MV-4-11 (cell line): ENCODE measurements at places on chromosomes 12 and 14.
A peak's percentile ranks its signal among the peaks of the same experiment; 100 is the strongest.

GRCh38 chr12:26062566-26062965 is 62.3 kb downstream of the BHLHE41 start:
- no peak for DNase-seq

GRCh38 chr14:37232907-37233481 is 35.3 kb downstream of the MIPOL1 start:
- peak; percentile 35 for DNase-seq

- DNase-seq: no peak
These were observed 17.2 kb upstream of the ZNF140 start for GRCh38 chr12:133063556-133063955.

DNA sequence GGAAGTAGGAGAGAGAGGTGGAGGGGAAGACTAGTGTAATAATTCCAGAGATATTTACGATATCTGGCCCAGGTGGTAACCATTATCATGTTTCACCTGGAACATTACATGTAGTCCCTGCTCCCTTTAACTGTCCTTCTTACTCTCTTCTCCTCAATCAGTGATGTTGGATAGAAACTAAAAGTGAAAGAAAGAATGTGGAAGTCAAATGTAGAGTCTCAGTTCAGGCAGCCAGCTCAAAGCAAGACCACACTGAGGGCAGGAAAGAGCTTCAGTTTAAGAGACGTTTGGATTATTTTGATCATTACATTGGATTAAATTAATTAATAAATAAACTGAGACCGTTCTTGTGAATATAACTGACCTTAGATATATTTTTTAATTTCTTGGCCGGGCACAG is 594.4 kb downstream of the FLRT2 start:
- DNase-seq: peak; percentile 0

GRCh38 chr12:122975790-122976647 is 975 bp downstream of the OGFOD2 start:
- DNase-seq: no peak

DNA sequence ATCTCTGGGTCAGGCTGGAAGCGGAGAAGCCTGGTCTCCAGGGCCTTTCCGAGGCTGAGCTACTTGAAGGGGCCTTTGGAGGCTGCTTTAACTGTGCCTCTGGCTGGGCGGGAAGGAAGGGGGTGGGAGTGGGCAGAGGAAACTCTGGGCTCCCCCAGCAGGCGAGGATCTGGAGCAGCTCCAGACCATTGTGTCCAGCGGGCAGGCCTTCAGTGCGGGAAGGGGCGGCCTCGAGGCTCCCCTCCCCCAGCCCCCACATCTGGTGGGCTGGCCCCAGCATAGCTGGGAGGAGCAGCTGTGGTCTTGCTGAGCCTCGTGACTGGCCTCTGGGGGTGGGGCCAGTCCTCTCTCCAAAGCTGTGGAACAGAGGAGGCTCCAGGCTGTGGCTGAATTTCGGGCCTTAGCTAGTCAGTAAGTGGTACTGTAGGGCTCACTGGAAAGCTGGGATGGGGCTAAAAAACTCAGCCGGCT is 3.4 kb downstream of the TAMALIN start:
- DNase-seq: no peak

DNA sequence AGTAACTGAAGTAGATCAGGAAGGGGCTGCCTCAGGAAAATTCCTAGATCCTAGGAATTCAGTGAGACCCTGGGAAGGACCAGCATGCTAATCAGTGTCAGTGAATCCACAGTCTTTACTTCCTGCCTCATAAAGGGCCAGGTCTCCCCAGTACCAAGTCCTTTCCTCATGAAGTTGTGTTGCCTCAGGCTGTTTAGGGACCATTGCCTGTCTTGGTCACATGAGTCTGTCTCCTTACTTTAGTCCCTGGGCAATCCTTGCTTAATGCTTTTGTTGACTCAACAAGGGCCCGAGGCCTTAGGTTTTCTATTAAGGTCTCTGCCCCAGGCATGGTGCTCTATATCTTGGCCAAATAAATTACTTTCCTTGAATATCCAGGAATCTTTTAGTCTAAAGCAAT is 16.1 kb upstream of the ATF1 start:
- no peak for DNase-seq

- no peak for DNase-seq
These were observed 142.6 kb upstream of the NCOR2 start for GRCh38 chr12:124709722-124710687.

GRCh38 chr12:42031847-42032564 is 112.7 kb downstream of the GXYLT1 start:
- DNase-seq: no peak

DNA sequence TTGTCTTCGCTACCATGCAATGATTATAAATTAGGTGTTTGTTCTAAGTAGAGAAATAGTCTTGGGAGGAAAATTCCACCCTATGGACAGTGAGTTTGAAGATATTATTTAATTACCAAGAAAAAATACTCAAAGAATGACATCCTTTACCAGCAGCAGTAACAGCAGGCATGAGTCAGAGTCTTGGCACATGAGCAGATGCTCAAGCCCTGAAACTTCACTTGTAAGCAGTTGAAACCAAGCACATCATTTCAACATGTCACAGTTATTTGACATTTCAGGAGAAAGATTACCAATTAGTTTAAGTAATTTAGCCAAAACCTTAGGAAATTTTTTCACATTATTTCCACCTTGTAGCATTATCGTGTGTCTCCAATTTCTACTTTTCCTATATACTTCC is 99.2 kb downstream of the C12orf50 start:
- peak; percentile 22 for DNase-seq

DNA sequence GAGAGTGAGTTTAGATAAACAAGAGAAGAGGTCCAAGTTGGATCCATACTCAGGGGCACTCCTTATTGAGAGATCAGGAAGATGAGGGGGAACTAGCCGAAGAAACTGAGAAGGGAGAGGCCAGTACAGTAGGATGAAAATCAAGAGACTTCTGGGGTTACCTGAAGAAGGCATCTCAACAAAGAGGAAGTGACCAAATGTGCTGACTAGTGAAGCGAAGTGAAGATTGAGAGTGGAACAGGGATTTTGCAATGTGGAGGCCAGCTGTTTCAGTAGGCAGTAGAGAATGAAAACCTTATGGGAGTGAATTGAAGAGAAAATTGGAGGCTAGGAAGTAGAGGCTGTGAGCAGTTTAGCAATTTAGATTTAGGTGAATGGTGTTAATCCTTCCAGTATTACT is 153.0 kb downstream of the SYNE2 start:
- DNase-seq: no peak

- DNase-seq: no peak
These were observed 185.8 kb upstream of the RMST start for GRCh38 chr12:97276661-97277429.

DNA sequence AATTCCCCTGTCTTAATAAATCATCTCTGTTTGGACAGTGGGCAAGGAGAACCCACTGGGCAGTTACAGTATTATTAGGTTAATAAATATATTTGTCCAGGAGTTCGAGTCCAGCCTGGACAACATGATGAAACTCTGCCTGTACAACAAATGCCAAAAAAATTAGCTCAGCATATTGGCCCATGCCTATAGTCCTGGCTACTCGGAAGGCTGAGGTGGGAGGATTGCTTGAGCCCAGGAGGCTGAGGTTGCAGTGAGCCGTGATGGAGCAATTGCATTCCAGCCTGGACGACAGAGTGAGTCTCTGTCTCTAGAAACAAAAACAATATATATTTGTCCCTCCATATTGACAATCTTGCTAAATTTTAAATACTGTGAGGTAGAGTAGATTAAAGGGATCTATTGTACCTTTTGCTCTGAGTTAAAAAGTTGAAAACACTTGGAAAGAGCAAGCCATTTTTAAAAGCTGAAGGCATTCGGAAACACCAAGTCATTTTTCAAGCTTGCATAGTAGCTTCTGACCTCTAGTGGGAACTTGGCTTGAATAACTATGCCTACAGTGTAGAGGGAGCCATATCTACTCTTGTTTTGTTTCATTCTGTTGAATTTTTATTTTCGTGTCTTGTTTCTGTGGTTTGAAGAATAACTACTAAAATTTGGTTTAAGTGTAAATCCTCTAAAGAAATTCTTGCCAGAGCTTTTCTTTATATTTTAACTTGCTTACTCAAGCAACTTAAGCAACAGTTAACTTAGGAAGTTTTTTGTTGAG is 14.6 kb upstream of the EEA1 start:
- peak; percentile 22 for DNase-seq

GRCh38 chr12:50625029-50625925 is 120.5 kb downstream of the DIP2B start:
- DNase-seq: peak; percentile 11

DNA sequence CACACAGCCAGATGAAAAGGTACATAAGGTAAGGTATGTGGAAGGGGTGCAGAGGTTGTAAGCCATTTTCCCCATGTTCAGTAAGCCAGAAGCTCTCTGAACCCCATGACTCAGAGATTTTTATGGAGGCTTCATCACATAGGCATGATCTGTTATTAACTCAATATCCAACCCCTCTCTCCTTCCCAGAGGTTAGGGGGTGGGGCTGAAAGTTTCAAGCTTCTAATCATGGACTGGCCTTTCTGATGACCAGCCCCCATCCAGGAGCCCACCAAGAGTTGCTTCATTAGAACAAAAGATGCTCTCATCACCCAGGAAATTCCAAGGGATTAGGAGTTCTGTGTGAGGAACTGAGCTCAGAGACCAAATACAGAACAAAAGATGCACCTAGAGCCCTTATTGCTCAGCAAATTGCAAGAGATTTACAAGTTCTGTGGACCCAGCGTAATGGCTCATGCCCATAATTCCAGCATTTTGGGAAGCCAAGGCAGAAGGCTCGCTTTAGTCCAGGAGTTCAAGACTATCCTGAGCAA is 103.2 kb upstream of the DAAM1 start:
- no peak for DNase-seq

GRCh38 chr14:24913021-24913420 is 136.9 kb downstream of the STXBP6 start:
- no peak for DNase-seq

GRCh38 chr14:98808494-98809407 is 463.2 kb downstream of the BCL11B start:
- DNase-seq: no peak

DNA sequence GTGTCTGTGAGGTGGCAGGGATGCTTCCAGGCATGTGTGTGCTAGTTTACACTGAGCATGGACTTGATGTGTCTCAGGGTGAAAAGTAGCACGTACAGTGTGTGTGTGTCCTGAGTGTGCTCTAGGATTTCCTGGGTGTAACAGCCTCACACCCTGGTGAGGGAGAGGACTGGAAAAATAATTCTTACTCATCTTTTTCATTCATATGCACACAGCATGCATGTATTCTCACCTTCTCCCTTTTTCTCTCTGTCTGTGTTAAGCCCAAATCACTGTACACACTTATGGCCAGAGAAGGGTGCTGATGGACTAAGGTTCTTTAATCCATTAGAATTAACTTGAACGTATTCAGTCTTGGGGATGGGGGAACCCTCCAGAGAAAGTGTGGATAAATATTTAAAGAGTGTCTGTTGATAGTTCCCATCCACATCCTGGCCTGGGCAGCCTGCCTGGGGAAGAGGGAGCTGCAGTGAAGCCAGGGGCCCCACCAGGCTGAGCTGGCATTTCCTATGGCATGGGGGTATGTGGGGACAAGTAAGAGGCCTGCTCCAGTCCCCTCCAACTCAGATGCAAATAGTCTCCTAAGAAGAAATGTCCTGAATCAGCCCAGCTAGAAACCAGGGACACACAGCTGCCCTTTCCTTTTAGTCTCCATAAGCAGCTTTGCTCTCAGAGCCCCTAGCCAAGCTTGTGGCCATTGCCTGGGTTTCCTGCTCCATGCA is 1.1 kb upstream of the HOXC8 start:
- DNase-seq: no peak

- peak; percentile 22 for DNase-seq
These were observed 59.4 kb downstream of the ZNF664 start for GRCh38 chr12:124032265-124032886.

GRCh38 chr12:108333898-108334699 is 5.0 kb downstream of the CMKLR1 start:
- DNase-seq: peak; percentile 77

- DNase-seq: no peak
These were observed 6.5 kb downstream of the EPS8 start for GRCh38 chr12:15782667-15783066.

DNA sequence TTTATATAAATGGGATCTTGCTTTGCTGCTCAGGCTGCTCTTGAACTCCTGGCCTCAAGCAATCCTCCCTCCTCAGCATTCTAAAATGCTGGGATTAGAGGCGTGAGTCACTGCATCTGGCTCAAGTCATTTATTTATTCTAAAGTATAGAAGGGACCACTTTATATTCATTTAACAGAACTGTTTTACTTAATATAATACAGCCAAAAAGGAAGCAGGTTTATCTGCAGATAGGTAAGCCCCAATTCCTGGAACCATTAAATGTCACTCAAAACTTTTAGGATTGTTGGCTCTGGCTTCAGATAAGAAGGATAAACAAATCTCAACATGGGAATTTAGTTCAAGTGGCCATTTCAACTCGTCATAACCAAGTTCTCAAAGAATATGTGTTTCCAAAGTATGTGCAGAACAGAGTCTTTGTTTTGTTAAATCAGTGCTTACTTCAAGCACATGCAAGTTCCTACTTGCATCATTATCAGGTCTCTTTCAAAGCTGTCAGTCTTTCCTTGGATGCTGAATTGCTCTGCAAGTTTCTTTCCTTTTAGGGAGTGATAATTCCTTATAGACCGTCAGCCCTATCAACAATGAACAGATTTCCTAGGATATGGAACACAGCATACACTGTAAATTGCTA is 60.4 kb downstream of the KITLG start:
- DNase-seq: no peak

DNA sequence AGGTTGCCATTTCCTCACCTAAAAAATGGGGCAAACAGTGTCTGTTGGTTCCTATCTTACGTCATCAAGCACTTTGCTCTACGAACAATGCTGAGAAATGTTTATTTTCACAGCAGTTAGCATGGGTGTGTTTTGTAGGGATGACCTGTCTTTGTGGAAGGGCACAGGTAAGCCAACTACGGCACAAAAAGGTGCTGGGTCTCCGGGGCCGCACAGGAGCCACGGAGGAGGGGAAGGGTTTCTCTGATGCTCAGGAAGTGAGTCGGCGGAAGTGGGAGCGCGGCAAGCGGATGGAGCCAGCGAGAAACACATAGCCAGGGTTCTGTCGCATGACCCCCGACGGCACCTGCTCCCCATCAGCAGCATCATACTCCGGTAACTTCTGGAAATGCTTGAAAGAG is 65.6 kb upstream of the TCL1B start:
- DNase-seq: no peak

GRCh38 chr12:19220852-19221466 is 91.4 kb downstream of the PLEKHA5 start:
- no peak for DNase-seq

GRCh38 chr12:46521145-46521544 is 148.6 kb upstream of the SLC38A2 start:
- DNase-seq: no peak
